ENCODE measurements at places on chromosomes 6 and 20. TPM values are rescaled to one million over a fixed set of nuclear protein-coding genes. Genes with fewer than 3 reads are reported as not detected.

The OR2J3 gene
- not detected for total RNA-seq

- H3K27ac ChIP-seq = no peak overlapping the region
- no peaks in the 10 kb centered on the region for H3K27me3 ChIP-seq
- no peak for DNase-seq
- no peaks in the 10 kb centered on the region for H3K36me3 ChIP-seq
These were observed 38.0 kb downstream of the TNFAIP3 start for GRCh38 chr6:137904822-137905617.

GRCh38 chr20:43974695-43975094 is 60.0 kb downstream of the TOX2 start:
- DNase-seq = no peak
- H3K4me3 ChIP-seq = no peak overlapping the region
- H3K4me1 ChIP-seq = no peaks in the 10 kb centered on the region
- no peaks in the 10 kb centered on the region for H3K36me3 ChIP-seq
- no peak overlapping the region for H3K27ac ChIP-seq

DNA sequence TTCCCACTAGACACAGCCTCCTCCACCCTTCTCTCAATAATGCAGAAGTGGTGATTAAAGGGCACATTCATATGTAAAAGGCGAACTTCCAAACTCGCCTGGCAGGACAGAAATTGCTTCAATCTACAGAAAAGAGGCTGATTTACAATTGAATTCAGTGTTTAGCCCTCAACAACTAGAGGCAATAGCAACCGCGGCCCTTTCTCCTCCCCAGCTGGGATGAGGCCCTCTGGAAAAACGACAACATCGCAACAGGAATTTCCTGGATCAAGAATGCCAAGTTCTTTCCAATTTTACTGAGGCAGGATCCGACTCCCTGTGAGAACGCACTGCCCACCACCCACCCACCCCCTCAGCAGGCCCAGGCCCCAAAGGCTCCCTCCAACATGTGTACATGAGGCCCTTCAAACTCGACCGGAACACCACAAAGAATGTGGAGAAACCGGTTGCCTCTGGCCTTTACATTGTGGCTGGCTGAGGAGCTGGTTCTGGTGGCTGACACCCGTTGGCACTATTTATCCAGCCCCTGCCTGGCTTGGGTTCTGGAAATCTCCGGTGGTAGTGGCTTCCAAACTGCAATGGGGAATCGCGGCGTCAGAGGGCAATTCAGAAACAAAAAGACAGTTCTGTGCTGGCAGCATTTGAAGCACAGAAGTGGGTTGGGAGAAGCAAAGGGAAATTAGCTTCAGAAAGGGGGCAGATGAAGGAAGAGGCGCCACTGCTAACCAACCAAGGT is 36.8 kb downstream of the ZMYND8 start:
- no peak overlapping the region for H3K4me3 ChIP-seq
- no peaks in the 10 kb centered on the region for H3K27me3 ChIP-seq
- peaks cover 2% of the 10 kb centered on the region for H3K36me3 ChIP-seq
- H3K27ac ChIP-seq = peak overlapping the region; percentile 99
- H3K4me1 ChIP-seq = peaks cover 76% of the 10 kb centered on the region

- H3K4me1 ChIP-seq = peaks cover 85% of the 10 kb centered on the region
- H3K36me3 ChIP-seq = peaks cover 88% of the 10 kb centered on the region
- H3K27me3 ChIP-seq = no peaks in the 10 kb centered on the region
- DNase-seq = no peak
- H3K27ac ChIP-seq = peak overlapping the region; percentile 81
These were observed 8.1 kb upstream of the ZNFX1 start for GRCh38 chr20:49285813-49286494.

GRCh38 chr6:25637211-25637610 is 14.8 kb upstream of the SCGN start:
- no peak overlapping the region for H3K27ac ChIP-seq
- DNase-seq = no peak
- H3K4me1 ChIP-seq = no peaks in the 10 kb centered on the region
- peaks cover 39% of the 10 kb centered on the region for H3K27me3 ChIP-seq
- no peaks in the 10 kb centered on the region for H3K36me3 ChIP-seq
- no peak overlapping the region for H3K4me3 ChIP-seq

The KIAA1755 gene
- total RNA-seq = 17.6 TPM

The PRDM1 gene
- 0.15 TPM for total RNA-seq
